ENCODE measurements at places on chromosomes 11 and 22.
A peak's percentile ranks its signal among the peaks of the same experiment; 100 is the strongest.

- DNase-seq, result no peak
Measured at GRCh38 chr22:23683545-23683944, 7.3 kb upstream of the RGL4 start.

DNA sequence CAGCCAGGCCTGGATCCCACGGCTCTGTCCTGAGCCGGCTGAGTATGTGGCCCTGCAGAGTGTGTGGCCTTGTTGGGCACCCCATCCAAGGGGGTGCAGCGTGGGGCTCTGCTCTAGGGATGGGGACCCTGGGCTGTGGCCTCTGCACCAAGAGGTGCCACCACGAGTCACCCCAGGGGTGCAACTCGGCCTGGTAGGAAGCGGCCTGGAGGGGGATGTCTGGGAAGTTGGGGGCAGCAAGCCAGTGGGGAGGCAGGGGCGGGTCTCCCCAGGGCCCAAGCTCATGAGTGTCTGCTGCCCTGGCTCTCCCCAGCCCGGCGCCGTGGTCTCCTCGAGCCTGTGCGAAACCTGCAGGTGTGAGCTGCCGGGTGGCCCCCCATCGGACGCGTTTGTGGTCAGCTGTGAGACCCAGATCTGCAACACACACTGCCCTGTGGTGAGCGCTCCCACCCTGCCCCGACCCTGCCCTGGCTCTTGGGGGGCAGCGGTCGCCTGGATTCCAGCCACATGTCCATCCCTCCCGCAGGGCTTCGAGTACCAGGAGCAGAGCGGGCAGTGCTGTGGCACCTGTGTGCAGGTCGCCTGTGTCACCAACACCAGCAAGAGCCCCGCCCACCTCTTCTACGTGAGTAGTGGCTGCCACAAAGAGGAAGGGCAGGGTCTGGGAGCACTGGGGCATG lies 24.2 kb upstream of the MUC5B start:
- no peak for DNase-seq

GRCh38 chr22:41779929-41780505 lies 20.5 kb upstream of the CCDC134 start:
- no peak for DNase-seq

- DNase-seq, result no peak
Measured at GRCh38 chr11:34055218-34056000, 3.9 kb downstream of the CAPRIN1 start.

- no peak for DNase-seq
Measured at GRCh38 chr22:44620129-44620840, 81.7 kb upstream of the PRR5 start.

DNA sequence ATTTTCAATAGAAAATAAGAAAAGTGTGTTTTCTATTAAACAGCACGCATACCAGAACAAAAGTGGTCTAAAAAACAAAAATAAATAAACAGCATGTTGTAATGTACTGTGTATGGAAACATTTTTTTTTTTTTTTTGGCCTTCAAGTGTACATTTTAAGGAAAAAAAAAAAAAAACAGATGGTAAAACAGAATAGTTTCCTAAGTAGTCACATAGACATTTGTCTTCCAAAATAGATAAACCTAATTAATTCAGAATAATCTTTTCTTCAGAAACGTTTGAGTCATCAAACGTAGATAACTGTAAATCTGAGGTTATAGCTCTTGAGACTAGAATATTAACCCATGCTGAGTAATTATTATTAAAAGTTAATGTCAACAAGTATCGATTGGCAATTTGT lies 396 bp upstream of the CFAP300 start:
- DNase-seq, result no peak

- no peak for DNase-seq
Measured at GRCh38 chr11:83002053-83002452, 69.6 kb downstream of the RAB30 start.

GRCh38 chr11:122697636-122698167 lies 42.2 kb downstream of the UBASH3B start:
- no peak for DNase-seq

DNA sequence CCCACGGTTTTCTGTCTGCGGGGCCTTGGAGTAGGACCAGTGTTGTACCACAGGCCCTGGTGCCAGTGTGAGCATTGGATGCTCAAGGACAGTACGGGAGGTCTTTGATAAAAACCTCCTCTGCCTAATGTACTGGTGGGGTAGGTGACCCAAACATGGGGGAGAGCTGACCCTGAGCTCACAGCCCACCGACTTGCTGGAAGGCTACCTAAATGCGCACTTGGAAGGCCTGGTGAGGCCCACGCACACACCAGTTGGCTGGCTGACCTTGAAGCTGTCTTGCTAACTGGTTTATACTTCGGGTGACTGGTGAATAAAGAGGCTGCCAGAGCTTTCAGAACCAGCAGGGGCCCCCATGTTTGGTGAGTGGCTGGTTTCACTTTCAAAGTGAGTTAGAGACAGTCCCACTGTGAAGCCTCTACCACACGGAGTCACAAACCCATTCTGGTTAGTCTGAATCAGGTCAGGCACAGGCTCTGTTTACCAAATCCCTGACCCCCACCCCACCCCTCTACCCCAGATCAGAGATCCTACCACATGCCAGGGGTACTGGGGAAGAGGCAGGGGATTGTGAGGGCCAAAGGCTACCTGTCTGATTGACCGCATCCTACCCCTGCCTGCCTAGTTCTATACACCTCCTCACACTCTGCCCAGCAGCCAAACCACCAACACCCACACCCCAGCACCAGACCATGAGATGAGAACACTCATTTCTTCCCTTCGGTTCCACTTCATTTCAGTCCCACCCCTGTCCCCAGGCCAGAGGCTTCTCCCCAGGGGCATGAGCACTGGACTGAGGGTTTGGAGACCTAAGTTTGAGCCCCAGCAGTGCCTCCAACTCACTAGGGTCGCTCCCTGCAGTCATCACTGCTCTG lies 12.7 kb upstream of the IL2RB start:
- no peak for DNase-seq

DNA sequence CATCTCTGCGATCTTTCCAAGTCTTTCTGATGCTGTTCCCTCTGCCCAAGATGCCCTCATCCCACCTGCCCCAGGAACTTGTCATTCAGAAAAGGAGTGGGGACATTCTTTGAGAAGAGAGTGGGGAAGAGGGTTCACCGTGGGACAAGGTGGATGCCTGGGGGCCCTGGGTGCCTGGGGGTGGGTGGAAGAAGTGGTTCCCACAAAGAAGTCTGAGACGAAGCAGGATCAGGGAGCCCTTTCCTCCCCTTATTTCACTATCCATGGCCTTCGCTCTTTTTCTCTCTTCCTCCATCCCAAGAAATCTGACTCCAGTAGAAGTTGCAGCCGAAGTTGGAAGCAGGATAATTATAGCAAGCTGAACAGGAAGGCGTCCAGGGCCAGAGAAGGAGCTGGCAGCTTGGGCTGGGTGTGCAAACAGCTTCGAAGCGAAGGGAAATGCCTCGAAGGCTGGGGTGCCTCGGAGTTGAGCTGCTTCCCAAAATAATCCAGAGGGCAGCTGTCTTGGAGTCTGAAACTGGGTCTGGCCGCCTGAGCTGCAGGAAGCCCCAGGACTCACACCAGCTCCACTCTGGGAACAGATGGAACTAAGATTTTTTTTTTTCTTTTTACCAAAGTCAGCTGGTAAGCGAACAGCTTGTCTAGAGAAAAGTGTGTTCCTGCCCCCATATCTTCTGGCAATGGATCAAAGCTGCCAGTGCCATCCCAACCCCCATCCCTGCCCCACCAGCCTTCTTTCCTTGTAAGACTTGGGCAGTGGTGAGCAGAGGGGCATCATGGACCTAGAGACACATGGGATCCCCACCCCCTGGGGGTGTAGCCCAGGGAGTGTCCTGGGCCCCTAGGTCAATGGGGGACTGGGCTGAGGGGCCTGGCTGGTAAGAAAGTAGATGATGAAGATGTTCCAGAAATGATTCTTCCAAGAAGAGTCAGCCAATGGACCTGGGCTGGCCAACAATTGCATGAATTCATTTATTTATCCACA lies 31.5 kb downstream of the PARVG start:
- DNase-seq, result no peak

DNA sequence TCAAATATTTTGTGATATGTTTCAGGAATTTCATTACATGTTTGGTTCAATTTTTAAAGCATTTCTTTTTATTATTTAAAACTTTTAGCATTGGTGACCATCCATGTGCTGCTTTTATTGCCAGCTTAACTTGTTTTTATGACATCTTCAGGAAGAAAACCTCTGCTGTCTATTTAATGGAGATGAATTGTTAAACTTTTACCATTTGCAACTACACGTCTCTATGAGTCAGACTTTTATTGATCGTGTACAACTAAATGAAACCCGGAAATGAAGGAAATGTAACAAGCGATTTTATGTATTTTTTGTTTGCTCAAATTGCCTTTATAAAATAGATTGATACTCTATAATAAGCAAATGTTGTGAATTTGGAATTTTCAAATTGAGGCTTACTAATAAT lies 113.0 kb downstream of the PTPRJ start:
- no peak for DNase-seq

DNA sequence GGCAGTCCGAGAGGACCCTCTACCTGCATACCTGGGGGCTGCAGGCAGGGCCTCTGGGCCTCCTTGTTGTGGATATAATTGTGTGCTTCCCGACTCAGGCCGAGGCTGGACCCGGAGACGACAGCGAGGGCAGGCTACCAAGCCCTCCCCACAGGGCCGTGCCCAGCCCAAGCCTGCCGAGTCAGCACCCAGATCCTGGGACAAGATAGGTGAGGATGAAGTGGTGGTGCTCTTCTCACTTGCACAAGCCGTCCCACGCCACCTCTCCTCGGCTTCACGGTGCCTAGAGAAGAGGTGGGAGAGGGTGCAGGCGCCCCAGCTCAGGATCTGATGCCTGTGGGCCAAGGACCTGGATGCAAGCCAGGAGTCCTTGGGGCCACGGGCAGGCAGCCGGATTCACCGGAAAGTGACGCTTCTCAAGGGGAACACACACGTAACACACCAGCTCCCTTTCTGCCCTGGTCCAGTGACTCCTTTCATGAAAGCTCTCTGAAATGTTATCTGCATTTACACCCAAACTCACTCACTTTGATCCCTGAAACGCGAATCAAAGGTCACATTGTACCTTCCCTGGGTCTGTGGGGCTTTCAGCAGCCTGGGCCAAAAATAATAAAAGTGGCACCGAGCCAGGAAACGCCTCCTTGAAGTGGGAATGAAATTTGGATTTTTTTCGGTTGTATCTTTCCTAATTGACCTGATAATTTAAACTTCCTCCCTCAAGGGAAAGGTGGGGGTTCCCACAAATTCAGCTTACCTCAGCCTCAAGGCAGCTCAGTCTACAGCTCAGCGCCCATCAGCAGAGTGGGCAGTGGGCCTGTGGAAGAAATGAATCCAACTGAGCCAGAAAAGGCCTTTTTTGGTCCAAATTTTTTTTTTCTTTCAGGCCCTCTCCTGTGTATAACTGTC lies 1.1 kb upstream of the GNB1L start:
- no peak for DNase-seq

GRCh38 chr11:122984186-122985011 lies 2.8 kb upstream of the BSX start:
- no peak for DNase-seq

DNA sequence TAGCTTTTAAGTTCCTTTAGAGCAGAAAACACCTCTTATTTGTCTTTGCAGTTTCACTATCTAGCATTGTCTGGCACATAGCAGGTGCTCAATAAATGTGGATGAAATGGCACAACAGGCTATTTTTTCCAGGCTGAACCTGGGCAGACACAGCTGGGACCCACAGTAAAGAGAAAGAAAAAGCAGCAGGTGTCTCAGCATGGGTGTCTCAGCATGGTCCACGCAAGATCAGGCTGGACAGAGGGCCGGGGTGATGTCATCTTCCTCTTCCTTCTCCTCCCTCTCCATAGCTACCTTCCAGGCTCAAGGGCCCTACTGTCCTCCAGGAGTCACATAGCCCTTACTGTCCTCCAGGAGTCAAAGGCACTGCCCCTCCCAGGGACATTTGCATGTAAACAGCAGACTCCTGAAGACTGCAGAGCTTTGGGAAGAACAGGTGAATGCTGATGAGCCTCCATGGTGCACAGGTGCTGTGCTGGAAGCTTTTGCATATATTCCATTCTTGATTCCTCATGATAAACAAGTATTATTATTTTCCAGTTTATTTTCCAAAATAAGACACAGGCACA lies 65.2 kb downstream of the DSCAML1 start:
- no peak for DNase-seq

DNA sequence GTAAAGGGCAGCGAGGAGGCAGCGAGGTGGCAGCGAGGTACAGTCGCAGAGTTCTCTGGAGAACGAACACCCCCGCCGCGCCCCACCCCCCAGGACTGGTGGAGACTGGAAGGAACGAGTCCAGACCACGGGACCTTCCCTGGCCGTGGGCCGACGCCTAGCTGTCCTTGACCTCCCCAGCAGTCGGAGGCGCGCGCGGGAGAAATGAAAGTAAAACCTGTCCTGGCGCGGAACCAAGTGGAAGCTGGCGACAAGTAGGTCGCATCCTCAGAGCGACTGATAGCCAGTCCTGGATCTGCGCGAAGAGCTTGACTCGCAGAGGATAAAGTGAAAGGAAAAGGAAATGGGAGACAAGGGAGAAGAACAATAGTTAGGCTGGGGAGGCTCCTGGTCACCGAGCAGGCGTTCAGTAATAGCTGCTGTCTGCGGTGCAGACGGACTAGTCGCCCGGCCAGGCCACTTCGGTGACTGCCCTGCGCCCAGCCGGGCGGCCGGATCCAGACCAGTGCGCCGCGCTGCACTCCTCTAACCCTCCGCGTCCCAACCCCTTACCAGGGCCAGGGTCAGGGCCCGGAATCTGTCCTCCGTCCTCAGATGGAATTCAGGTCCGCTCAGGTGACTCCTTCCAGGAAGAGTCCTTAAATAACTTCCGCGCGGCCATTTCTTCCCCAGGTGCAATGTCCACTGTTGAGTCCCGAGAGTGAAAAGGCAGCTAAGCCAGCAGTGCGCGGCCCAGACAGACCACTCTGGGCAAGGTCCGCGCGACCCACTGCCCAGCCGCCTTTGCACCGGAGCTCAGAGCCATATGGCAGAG lies 1.9 kb upstream of the ADM start:
- peak; percentile 60 for DNase-seq

DNA sequence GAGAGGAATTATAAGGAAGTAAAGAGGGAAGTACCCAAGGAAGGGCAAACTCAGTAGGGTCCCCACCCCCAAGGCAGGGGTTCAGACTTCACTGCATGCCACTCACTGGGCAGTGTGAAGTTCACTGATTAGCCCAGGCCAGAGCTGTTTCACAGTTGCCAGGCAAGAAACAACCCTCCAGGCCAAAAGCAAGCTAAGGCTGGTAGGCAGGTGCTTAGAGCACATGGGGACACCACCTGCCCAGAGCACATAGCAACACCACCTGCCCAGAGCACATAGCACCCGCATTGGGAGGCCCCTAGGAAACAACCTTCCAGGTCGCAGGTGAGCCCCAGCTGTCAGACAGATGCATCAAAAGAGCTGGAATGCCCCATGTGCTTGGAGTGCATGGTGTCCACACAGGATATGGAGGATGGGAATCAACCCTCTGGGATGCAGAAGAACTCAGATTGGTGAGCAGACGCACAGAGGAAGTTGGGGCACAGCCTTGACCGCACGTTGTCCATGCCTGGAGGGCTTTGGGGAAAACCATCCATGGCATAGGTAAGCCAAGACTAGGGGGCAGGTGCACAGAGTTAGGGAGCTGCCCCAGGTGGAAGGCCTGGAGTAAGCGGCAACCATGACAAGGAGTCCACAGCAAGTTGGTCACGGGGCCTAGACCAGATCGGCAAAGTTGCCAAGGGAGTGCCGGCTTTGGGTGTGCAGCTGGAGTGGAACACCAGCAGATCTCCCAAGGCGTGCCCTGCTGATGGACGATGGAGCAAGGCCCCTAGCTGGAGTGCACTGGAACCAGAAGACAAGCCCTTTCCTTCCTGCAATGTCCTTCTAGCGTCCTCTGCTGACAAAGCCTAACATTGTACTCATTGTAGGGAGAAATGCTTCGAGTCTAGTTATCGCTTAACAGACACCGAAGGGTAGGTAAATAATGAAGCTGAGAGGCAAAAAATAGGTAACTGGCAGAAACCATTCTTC lies 7.8 kb upstream of the TMEM216 start:
- no peak for DNase-seq

- DNase-seq, result no peak
Measured at GRCh38 chr11:133710241-133710640, 135.1 kb downstream of the SPATA19 start.
